ENCODE measurements at places on chromosomes 7 and 10.

DNA sequence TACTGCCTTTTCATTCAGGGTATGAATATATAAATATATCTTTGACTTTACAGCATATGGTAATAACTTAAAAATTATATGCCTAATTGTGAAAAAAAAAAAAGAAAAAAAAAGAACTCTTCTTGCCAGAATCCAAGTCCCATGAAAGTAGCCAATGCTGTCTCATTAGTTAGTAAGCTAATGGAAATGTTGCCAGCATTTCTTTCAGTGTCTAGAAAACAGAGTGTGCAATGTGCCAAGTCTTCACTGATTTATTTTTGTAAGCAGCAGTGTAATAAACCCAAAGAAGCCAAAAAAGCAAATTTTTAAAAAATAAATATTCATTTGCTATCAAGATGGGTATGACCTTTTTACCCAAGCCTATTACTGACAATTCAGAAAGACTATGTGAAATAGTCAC is 31.1 kb upstream of the LRRN3 start:
- DNase-seq: peak; percentile 12

- DNase-seq: peak; percentile 78
Measured at GRCh38 chr10:5684971-5685763, 529 bp downstream of the TASOR2 start.

GRCh38 chr10:112701878-112702255 is 248.2 kb upstream of the TCF7L2 start:
- no peak for DNase-seq

- no peak for DNase-seq
Measured at GRCh38 chr10:124559372-124560132, 97.9 kb downstream of the LHPP start.

DNA sequence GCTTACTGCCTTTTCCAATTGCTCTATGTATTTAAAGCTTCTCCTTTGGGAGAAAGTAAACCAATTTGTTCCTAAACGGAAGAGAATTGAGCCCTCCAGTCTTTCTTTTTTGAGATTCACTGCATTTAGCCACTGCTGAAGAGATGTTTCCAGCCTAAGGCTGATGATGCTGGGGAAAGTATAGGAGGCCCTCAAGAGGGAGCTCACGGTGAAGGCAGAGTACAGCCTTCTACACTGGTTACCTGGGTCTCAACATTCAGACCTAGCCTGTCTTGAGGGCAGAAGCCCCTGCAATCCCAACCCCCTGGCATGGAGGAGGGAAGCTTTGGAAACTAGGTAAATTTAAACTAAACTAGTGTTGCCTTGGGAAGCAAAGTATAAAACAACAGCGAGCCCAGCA is 316.7 kb upstream of the TPK1 start:
- no peak for DNase-seq

GRCh38 chr10:62728479-62728878 is 76.0 kb upstream of the ADO start:
- DNase-seq: no peak

DNA sequence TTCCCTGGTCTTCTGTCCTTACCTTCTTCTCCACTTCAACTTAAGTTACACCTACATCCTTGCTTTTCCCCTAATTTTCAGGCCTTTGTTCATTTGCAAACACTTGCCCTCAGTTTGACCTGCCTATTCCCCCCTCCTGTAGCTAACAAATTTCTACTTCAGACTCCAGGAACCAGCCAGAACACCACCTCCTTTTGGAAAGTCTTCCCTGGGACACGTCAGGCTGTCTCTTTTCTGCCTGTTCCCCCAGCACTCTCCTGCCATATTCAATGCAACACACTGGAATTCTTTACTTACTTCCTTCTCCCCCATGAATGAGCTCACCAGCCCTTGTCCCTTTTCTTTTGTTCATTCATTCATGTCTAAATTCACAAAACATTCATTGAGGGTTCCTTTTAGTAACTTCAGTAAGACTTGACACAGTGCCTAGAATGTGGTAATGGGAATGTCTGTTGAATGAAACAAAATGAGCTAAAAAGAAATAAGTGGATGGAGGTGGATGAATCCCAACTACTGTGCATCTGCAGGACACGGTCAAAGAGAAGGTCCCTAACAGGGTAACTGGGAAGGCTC is 478.0 kb downstream of the KCNMA1 start:
- peak; percentile 31 for DNase-seq

DNA sequence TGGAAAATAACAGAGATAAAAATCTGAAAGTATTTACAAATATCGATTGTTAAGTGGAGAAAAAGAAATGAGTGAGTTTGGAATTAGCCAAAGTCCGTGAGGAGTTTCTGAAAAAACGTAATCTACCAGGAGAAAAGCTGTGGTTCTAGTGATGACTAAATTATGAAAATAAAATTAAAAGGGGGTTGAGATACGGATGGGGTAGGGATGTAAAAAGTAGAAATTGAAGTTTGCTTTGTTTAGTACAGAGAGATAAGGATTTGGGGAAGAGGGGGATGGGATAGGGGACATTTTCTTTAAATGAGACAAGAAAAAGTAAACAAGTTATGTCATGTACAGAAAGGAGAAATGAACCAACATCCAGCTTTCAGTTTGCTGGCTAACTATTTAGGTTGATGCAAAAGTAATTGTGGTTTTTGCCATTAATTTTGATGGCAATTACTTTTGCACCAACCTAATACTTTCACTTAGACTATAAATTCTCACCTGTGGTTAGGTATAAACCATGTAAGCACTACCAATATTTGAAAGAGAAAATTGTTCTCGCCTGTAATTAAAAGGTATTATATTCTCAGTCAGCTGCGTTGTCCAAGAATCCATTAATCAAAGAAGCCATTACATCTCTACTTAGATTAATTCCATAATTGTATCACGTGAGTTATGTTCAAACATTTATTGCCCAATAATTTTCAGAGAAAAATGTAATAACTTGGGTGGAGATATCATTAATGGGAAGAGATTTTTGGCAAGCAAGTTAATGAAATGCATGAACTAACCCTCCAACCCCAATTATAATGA is 143.0 kb upstream of the NRP1 start:
- no peak for DNase-seq

Data from EH (cell line).